ENCODE measurements at places on chromosomes 1 and 21.

DNA sequence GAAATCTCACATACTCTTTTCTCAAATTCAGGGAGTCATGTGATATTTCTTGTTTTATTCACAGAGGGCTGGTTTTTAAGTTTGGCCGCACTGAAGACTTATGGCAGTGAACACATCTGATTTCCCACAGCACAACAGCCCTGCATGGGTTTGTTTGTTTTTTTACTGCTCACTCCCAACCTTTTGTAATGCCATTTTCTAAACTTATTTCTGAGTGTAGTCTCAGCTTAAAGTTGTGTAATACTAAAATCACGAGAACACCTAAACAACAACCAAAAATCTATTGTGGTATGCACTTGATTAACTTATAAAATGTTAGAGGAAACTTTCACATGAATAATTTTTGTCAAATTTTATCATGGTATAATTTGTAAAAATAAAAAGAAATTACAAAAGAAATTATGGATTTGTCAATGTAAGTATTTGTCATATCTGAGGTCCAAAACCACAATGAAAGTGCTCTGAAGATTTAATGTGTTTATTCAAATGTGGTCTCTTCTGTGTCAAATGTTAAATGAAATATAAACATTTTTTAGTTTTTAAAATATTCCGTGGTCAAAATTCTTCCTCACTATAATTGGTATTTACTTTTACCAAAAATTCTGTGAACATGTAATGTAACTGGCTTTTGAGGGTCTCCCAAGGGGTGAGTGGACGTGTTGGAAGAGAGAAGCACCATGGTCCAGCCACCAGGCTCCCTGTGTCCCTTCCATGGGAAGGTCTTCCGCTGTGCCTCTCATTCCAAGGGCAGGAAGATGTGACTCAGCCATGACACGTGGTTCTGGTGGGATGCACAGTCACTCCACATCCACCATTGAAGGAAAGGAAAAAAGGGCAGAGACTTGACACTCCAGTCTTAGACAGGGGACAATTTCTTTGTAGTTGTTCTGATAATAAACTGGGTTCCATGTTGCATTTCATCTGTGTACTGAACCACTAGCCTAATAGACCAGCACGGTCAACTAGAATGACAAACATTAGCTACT lies 22.8 kb downstream of the TMEM50A start:
- no peak overlapping the region for H3K4me3 ChIP-seq
- H3K4me1 ChIP-seq: no peaks in the 10 kb centered on the region
- H3K36me3 ChIP-seq: peaks cover 21% of the 10 kb centered on the region
- DNase-seq: no peak

DNA sequence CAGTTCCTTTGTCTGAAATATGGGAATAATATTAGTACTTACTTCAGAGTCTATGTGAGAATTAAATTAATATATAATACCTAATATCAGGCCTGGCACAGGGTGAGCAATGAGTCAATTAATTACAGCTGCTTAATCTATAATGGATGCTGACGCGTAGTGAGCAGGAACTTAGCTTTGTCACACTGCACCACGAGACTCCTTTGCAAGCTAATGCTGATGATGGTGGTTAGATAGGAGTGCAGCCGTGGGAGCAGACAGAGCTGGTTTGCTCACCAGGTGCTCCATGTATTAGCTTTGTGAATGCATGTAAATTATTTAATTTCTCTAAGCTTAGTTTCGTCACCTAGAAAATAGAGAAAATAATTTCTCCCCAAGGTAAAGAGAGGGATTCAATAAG lies 35.1 kb downstream of the KCNJ15 start:
- H3K27ac ChIP-seq: no peak overlapping the region
- no peaks in the 10 kb centered on the region for H3K36me3 ChIP-seq
- no peak for DNase-seq
- no peaks in the 10 kb centered on the region for H3K27me3 ChIP-seq

DNA sequence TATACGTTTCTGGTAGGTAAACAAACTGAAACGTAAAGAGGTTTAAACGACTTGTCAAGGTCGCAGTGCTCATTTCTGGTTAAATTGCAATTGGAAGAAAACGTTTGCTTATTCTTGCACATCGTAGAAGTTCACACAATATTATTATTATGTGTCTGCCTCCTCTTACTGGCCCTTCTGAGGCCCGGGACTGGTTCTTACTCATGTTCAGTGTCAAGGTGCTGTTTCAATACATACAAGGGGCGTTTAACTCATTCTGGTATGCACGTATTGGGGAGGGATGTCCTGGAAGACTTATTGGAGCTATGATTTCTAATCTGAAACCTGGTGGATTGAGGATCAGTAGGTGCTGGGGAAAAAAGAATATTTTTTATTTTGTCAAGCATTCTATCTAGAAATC lies 932 bp downstream of the RPF1 start:
- H3K4me3 ChIP-seq: peak overlapping the region; percentile 96
- H3K27me3 ChIP-seq: peaks cover 9% of the 10 kb centered on the region
- H3K36me3 ChIP-seq: peaks cover 20% of the 10 kb centered on the region
- H3K27ac ChIP-seq: peak overlapping the region; percentile 87
- peaks cover 22% of the 10 kb centered on the region for H3K4me1 ChIP-seq

DNA sequence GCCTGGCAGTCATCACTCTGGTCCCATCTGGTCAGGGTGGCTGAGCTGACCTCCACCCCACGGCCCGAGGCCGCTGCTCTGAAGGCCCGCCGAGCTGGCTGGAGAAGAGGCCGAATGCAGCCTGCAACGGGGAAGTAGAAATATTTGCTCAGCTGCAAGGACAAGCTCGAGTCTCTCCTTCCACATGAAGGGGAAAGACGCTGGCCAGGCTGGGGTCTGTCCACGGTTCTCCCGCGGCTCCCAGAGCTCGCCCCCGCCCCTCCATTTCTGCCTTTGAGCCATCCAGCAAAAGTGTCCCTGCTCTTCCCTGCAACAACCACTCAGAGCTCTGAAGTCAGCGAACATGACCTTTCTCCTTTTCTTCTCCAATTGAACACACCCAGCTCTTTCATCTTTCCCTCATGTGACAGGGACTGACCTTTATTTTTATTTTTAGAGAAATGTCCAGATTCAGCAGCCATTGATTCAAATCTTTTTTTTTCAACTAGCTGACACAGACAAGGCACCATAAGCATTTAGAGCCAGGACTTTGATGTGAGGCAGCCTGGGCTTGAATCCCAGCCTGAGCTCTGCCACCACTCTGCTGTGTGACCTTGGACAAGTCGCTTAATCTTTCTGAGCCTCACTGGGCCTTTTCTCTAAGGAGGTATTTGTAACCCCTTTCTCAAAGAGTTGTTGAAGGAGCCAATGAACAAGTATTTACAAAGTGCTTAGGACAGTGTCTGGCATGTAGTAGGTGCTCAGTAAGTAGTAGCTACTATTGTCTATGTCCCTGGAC lies 149.3 kb upstream of the WNT4 start:
- H3K27ac ChIP-seq: no peak overlapping the region
- H3K4me3 ChIP-seq: no peak overlapping the region
- no peaks in the 10 kb centered on the region for H3K4me1 ChIP-seq
- DNase-seq: no peak
- H3K27me3 ChIP-seq: peaks cover 8% of the 10 kb centered on the region
- H3K36me3 ChIP-seq: no peaks in the 10 kb centered on the region

DNA sequence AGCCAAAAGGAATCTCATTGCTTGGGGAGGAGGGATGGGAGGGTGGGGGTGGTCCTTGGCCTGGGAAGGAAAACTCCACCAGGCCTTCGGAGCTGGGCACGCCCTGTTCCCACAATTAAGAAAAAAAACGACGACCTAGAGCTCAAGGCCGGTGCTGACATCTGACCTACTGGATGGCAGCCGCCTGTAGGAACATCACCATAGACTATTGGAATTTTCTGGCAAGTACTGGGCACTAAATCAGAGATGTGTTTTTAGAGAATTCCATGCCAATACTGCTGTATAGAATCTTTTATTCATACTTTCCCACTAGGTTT lies 729 bp downstream of the NADK start:
- DNase-seq: no peak
- peaks cover 16% of the 10 kb centered on the region for H3K4me1 ChIP-seq
- no peaks in the 10 kb centered on the region for H3K27me3 ChIP-seq
- peaks cover 1% of the 10 kb centered on the region for H3K36me3 ChIP-seq

- no peaks in the 10 kb centered on the region for H3K27me3 ChIP-seq
- H3K4me1 ChIP-seq: peaks cover 70% of the 10 kb centered on the region
- DNase-seq: peak; percentile 95
- peak overlapping the region; percentile 84 for H3K27ac ChIP-seq
- H3K4me3 ChIP-seq: no peak overlapping the region
Measured at GRCh38 chr21:42460391-42461184, 35.4 kb downstream of the RSPH1 start.

GRCh38 chr1:168903237-168903830 lies 174.3 kb upstream of the DPT start:
- H3K36me3 ChIP-seq: no peaks in the 10 kb centered on the region
- H3K4me1 ChIP-seq: no peaks in the 10 kb centered on the region
- H3K4me3 ChIP-seq: no peak overlapping the region
- DNase-seq: no peak
- H3K27me3 ChIP-seq: peaks cover 51% of the 10 kb centered on the region

DNA sequence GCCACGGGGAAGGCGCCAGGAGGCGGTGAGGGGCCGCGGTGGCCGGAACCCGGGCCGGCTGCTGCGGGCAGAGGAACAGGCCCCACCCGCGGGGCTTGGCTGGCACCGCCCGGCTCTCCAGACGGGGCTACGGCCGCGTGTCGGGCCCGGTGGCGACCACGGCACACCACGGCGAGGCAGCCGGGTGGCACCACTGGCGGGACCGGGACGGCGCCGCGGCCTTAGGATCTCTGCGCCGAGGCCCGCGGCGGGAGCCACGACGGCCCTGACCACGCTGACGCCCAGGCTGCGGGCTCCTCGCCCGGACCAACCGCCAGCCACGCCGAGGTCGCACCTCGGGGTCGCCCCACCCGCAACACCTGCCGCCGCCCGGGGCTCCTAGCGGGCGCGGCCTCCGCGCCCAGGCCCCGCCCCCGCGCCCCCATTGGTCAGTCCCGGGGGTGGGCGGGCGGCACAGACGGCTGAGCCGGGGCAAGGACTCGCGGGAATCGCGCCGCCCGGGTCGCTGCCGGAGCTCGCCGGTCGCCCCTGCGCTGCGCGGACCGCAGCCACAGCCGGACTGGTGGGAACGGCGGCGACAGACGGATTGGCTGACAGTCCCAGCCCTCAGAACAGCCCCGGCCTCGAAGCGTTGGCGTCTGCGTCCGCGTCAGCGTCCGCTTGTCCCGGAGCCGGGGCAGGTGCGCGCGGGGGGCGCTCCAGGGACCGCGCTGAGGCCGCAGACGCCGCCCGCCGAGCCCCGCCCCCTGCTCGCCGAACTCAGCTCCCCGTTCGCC lies at the start of gene BMP8A:
TSS of gene BMP8A (plus strand) at position 491 of the 776 bp plus-strand sequence. CDS start 356 bp downstream, outside the sequence.
- H3K27ac ChIP-seq: no peak within 1 kb of the TSS
- H3K27me3 ChIP-seq: peaks cover 11% of the 10 kb centered on the region
- DNase-seq: peak; percentile 62
- peak within 1 kb of the TSS; percentile 9 for H3K4me3 ChIP-seq
- H3K4me1 ChIP-seq: peaks cover 10% of the 10 kb centered on the region

- no peak overlapping the region for H3K27ac ChIP-seq
Measured at GRCh38 chr21:21383126-21383525, 384.9 kb downstream of the NCAM2 start.

GRCh38 chr1:79568411-79568810 lies 561.9 kb upstream of the ADGRL4 start:
- H3K27ac ChIP-seq: no peak overlapping the region
- no peaks in the 10 kb centered on the region for H3K36me3 ChIP-seq
- DNase-seq: no peak
- no peak overlapping the region for H3K4me3 ChIP-seq
- H3K27me3 ChIP-seq: no peaks in the 10 kb centered on the region
- no peaks in the 10 kb centered on the region for H3K4me1 ChIP-seq

DNA sequence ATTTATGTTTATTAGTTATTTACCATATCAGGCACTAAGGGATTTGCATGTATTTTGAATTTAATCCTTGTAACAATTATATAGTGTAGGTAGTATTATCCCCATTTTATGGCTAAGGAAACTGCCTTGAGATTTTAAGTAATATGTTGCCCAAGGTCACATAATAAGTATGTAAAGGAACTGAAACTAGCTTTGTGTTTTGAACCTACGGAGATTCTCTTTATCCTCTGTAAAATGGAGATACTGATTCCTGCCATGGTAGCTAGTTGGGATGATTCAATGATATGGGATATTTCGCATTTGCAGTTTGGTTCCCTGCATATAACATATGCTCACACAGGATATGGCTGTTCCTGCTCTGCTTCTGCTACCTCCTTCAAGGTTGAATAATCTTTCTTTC lies 144.3 kb downstream of the ST6GALNAC3 start:
- H3K4me1 ChIP-seq: no peaks in the 10 kb centered on the region
- no peak overlapping the region for H3K27ac ChIP-seq
- H3K27me3 ChIP-seq: no peaks in the 10 kb centered on the region

DNA sequence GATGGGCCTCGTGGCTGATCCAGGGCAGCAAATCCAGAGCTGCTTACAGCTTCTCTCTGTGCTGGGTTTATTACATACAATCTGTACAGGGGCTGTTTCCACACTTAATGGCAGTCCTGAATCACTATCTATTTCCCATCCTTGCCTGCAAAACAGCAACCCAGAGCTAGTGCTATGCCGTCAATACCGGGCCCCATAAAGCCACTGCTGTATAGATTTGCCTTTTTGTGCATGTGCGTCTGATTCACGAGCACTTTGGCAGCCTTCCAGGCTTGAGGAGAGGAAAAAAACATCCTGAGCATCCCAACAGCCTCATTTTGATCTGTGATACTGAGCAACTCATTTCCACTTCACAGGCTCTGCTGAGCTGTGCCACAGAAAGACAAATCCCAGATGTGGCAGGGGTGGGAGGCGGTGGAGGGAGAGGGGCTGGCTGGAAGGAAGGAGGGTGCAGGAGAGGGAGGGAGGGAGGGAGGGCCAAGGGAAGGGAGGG lies 65.2 kb upstream of the TARBP1 start:
- H3K27me3 ChIP-seq: no peaks in the 10 kb centered on the region
- H3K4me3 ChIP-seq: no peak overlapping the region
- no peaks in the 10 kb centered on the region for H3K36me3 ChIP-seq
- no peak overlapping the region for H3K27ac ChIP-seq
- H3K4me1 ChIP-seq: no peaks in the 10 kb centered on the region

GRCh38 chr21:15441992-15442391 lies 287.8 kb upstream of the USP25 start:
- no peaks in the 10 kb centered on the region for H3K36me3 ChIP-seq
- H3K4me3 ChIP-seq: peak overlapping the region; percentile 66
- H3K27me3 ChIP-seq: no peaks in the 10 kb centered on the region

DNA sequence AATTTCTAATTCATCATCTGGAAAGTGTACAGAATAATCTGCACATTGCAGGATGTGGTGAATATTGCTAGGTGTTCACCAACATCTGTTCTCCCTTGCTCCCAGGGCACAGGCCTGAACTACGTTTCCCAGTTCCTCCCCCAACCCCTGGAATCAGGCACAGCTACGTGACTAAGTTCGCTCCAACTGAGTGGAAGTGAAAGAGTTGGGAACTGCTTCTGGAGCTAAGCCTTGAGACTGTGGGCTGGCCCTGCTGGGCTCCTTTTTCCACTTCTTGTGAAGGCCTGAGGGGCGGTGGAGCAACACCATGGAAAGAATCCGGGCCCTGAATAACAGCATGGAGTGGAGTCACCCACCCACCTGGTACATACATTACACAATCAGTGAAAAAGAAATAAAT lies 534.6 kb downstream of the SMYD3 start:
- H3K27me3 ChIP-seq: no peaks in the 10 kb centered on the region
- H3K36me3 ChIP-seq: no peaks in the 10 kb centered on the region
- H3K4me3 ChIP-seq: no peak overlapping the region
- DNase-seq: no peak
- no peak overlapping the region for H3K27ac ChIP-seq
- H3K4me1 ChIP-seq: no peaks in the 10 kb centered on the region

- no peak overlapping the region for H3K27ac ChIP-seq
- no peak for DNase-seq
- H3K36me3 ChIP-seq: no peaks in the 10 kb centered on the region
- peaks cover 4% of the 10 kb centered on the region for H3K4me1 ChIP-seq
- H3K4me3 ChIP-seq: no peak overlapping the region
Measured at GRCh38 chr1:40945491-40945973, 34.0 kb upstream of the CTPS1 start.

All from common myeloid progenitor, CD34-positive (primary cell).